ENCODE measurements at places on chromosomes 13 and 19. TPM values are rescaled to one million over a fixed set of nuclear protein-coding genes. Genes with fewer than 3 reads are reported as not detected.

DNA sequence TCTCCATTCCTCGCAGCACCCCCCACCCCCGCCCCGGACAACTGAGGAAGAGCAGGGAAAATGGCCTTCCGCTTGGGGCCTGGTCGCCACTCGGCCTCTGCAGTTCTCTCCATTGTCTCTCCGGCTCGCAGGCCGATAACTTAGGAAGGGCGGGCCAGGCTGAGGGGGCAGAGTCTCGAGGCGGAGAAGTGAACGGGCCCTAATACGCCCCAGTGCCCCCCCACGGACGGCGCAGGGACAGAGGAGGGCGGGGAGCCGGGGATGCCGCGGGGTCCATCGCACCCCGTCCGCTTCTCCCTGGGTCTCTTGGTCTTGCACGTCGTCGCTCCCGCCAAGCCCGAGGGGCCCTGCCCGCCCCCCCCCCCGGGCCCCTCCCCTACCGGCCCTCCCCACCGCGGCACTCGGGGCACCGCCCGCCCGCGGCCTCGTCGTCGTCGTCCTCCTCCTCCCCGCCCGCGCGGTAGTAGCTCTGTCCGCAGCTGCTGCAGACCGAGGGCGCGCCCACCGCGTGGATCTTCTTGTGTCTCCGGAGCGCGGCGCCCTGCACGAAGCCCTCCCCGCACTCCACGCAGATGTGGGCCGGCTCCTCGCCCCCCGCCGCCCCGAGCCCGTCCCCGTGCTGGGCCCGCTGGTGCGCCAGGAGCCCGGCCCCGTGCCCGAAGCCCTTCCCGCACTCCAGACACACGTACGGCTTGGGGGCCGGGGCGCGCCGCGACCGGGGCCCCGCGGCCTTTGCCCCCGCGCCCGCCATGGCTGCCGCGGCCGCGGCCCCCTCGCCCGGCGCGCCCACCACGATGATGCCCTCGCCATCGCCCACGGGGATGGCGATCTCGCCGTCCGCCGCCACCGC, 33.2 kb downstream of the ZNF787 start:
- no peaks in the 10 kb centered on the region for H3K27me3 ChIP-seq
- no peak overlapping the region for H3K4me3 ChIP-seq
- peaks cover 5% of the 10 kb centered on the region for H3K4me1 ChIP-seq
- no peak overlapping the region for H3K27ac ChIP-seq
- no peaks in the 10 kb centered on the region for H3K36me3 ChIP-seq

CCL25 gene
- not detected for total RNA-seq

DNA sequence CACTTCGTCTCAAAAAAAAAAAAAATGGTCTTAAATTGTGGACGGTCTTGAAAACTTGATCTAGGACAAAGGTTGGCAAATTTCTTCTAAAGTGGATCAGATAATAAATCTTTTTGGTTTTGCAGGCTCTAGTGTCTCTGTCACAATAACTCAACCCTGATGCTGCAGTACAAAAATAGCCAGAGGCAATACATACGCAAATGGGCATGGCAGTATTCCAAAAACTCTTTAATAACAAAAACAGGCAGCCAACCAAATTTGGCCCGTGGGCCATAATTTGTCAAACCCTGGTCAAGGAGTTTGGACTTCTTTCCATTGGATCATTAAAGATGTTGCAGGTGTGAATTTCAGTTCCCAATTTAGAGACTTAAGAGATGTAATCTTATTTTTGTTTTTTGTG, 93.5 kb upstream of the MRI1 start:
- H3K27me3 ChIP-seq, result peaks cover 14% of the 10 kb centered on the region
- no peaks in the 10 kb centered on the region for H3K36me3 ChIP-seq
- no peak overlapping the region for H3K4me3 ChIP-seq
- no peaks in the 10 kb centered on the region for H3K4me1 ChIP-seq
- H3K27ac ChIP-seq, result no peak overlapping the region

SIGLEC6 gene
- total RNA-seq, result not detected

GDF15 gene
- 0.85 TPM for total RNA-seq

KCNRG gene
- total RNA-seq, result 0.60 TPM

ATP4B gene
- total RNA-seq, result not detected

DNA sequence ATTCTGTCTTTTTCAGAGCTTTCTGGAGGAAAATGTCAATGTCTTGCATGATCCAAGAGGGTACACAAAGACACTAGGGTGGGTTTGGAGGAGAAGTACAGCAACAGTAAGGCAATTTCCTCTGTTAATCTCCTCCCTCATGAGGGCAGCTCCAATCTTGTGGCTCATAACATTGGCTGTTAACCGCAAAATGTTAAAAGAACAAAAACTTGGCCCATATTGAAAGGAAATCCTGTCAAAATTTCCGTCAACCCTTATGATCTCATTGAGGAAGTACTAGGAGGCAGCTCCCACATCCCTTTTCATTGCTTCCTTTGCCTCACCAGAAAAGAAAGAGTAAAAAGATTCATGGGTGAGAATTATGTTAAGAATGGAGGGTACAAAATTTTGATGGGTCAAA, 11.6 kb downstream of the OXGR1 start:
- H3K36me3 ChIP-seq, result peaks cover 2% of the 10 kb centered on the region
- no peak overlapping the region for H3K4me3 ChIP-seq
- no peak overlapping the region for H3K27ac ChIP-seq

DNA sequence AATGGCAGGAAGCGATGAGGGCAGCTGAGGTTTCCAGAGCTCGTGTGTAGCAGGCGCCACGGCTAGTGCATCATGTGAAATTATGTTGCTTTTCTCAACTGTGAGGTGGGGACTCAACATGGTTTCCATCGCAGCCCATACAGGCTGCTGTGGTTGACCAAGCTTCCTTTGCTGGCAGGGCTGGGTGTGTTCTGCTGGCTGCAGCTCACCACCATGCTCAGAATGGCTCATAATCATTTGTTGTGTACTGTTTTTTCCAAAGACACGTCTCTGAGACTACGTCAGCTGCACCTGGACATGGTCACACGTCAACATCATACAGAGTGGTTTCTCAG, 16.1 kb upstream of the RASA3 start:
- H3K4me3 ChIP-seq, result peak overlapping the region; percentile 86
- DNase-seq, result peak; percentile 73
- H3K27ac ChIP-seq, result no peak overlapping the region

GRCh38 chr19:8526345-8527091, 12.6 kb upstream of the ZNF414 start:
- H3K4me3 ChIP-seq, result no peak overlapping the region
- H3K36me3 ChIP-seq, result peaks cover 27% of the 10 kb centered on the region
- no peaks in the 10 kb centered on the region for H3K27me3 ChIP-seq
- H3K27ac ChIP-seq, result peak overlapping the region; percentile 34

UHRF1 gene
- 0.12 TPM for total RNA-seq

- H3K4me1 ChIP-seq, result peaks cover 2% of the 10 kb centered on the region
- no peaks in the 10 kb centered on the region for H3K36me3 ChIP-seq
- H3K27me3 ChIP-seq, result no peaks in the 10 kb centered on the region
- no peak overlapping the region for H3K27ac ChIP-seq
- DNase-seq, result peak; percentile 65
These were observed 11.9 kb downstream of the SELENOW start for GRCh38 chr19:47790398-47790814.

FAM124A gene
- total RNA-seq, result not detected

DNA sequence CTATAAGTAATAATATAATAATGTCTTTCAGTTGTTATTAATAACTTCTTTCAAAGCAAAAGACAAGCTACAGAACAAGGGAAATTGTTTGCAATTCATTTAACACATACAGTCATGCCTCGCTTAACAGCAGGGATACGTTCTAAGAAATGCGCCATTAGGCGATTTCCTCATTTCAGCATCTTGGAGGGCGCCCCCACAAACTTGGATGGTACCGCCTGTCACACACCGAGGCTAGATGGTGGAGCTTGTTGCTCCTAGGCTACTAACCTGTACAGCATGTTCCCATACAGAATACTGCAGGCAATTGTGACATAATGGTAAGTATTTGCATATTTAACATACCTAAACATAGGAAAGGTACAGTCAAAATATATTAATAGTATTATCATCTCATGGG, 8.2 kb upstream of the ANKRD10 start:
- H3K27me3 ChIP-seq, result peaks cover 58% of the 10 kb centered on the region
- no peak for DNase-seq
- peaks cover 6% of the 10 kb centered on the region for H3K4me1 ChIP-seq
- no peak overlapping the region for H3K4me3 ChIP-seq

GRCh38 chr19:13717194-13717643, 47.1 kb upstream of the MRI1 start:
- no peak overlapping the region for H3K27ac ChIP-seq
- H3K4me1 ChIP-seq, result peaks cover 2% of the 10 kb centered on the region
- H3K36me3 ChIP-seq, result peaks cover 2% of the 10 kb centered on the region
- no peak overlapping the region for H3K4me3 ChIP-seq
- no peak for DNase-seq

CYP2S1 gene
- total RNA-seq, result 1.1 TPM

PSG3 gene
- 0.42 TPM for total RNA-seq

STOML3 gene
- not detected for total RNA-seq

GRCh38 chr13:73894995-73895571, 239.1 kb downstream of the KLF12 start:
- H3K4me3 ChIP-seq, result no peak overlapping the region
- H3K36me3 ChIP-seq, result peaks cover 5% of the 10 kb centered on the region
- DNase-seq, result no peak
- peaks cover 40% of the 10 kb centered on the region for H3K4me1 ChIP-seq
- peak overlapping the region; percentile 69 for H3K27ac ChIP-seq
- no peaks in the 10 kb centered on the region for H3K27me3 ChIP-seq

GRCh38 chr13:84672616-84673015, 790.3 kb upstream of the SLITRK1 start:
- no peak overlapping the region for H3K27ac ChIP-seq
- no peak for DNase-seq
- H3K4me1 ChIP-seq, result no peaks in the 10 kb centered on the region
- H3K4me3 ChIP-seq, result no peak overlapping the region

CEACAM6 gene
- total RNA-seq, result not detected

DNA sequence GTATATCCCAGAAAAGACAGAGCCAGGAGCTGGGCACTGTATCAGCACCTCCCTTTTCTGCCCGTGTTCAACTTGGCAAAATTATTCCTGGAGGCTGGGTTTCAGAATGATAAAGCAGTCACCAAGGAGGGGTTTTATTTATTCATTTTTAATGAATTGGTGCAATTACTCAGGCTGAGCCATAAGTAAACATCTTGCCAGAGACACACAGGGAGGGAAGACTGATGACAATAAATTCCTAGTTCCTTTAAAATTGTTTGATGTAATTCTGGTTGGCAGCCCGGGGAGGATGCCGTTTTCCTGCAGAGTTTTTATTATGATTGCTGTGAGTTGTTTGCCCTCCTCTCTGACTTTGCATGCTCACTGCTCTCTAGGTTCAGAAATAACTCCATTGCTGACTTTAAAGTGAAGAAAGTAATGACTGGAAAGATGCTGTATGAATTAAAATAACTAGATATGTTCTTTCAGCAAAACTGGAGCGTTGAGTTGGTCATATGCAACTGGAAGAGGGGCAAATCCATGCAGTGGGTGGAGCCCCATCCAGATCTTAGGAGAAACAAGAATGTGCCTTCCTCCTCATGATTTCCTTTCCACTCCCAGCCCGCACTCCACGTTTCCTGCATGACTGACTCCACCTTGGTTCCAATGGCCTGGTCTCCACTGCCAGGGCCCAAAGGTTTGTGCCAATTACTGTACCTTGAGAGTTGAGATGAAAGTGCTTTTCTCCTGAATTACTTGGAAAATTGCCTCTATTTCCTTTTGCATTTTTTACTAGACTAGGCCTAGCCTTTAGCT, 182.1 kb downstream of the RFC3 start:
- H3K27ac ChIP-seq, result no peak overlapping the region
- no peaks in the 10 kb centered on the region for H3K36me3 ChIP-seq
- no peak for DNase-seq

ANGPTL8 gene
- not detected for total RNA-seq

CEACAM16 gene
- total RNA-seq, result not detected

- no peak for DNase-seq
- peaks cover 28% of the 10 kb centered on the region for H3K27me3 ChIP-seq
- H3K4me1 ChIP-seq, result peaks cover 20% of the 10 kb centered on the region
- no peak overlapping the region for H3K4me3 ChIP-seq
These were observed 3.1 kb upstream of the OLFM2 start for GRCh38 chr19:9939301-9939913.

DNA sequence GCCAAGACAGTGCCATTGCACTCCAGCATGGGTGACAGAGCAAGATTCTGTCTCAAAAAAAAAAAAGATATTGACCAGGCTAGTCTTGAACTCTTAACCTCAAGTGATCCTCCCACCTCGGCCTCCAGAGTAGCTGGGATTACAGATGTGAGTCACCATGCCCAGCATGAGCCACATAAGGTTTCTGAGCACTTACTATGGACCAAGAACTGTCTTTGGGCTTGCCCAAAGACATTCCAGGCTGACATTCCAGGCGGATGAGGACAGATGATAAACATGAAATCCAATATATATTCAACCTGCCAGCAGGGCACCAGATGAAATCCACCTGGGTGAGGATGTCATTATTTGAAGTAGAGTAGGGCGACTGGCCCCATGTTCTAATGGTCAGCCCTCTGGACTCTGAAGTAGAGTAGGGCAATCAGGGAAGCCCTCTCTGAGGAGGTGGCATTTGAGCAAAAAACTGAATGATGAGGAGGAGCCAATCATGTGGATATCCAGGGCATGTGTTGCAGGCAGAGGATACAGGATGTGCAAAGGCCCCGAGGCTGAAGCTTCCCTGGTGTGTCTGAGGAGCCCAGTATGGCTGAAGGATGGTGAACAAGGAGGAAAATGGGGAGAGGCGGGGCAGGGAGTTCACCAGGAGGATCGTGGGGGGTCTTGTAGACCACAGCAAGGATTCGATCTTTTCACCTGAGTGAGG, 4.0 kb downstream of the C19orf38 start:
- no peak overlapping the region for H3K4me3 ChIP-seq
- H3K36me3 ChIP-seq, result peaks cover 2% of the 10 kb centered on the region
- no peak for DNase-seq
- H3K27me3 ChIP-seq, result peaks cover 6% of the 10 kb centered on the region
- H3K4me1 ChIP-seq, result peaks cover 3% of the 10 kb centered on the region

GRCh38 chr13:110343241-110343865, 36.3 kb downstream of the COL4A2 start:
- no peak overlapping the region for H3K27ac ChIP-seq
- DNase-seq, result no peak
- H3K4me3 ChIP-seq, result no peak overlapping the region
- peaks cover 13% of the 10 kb centered on the region for H3K4me1 ChIP-seq

- no peak overlapping the region for H3K27ac ChIP-seq
- no peak overlapping the region for H3K4me3 ChIP-seq
- DNase-seq, result peak; percentile 48
- no peaks in the 10 kb centered on the region for H3K36me3 ChIP-seq
- peaks cover 28% of the 10 kb centered on the region for H3K4me1 ChIP-seq
These were observed 10.6 kb downstream of the REXO1 start for GRCh38 chr19:1837625-1838105.

ZNF90 gene
- total RNA-seq, result 4.0 TPM

MEF2B gene
- 3.5 TPM for total RNA-seq
